ENCODE measurements at places on chromosomes 5 and 9.

DNA sequence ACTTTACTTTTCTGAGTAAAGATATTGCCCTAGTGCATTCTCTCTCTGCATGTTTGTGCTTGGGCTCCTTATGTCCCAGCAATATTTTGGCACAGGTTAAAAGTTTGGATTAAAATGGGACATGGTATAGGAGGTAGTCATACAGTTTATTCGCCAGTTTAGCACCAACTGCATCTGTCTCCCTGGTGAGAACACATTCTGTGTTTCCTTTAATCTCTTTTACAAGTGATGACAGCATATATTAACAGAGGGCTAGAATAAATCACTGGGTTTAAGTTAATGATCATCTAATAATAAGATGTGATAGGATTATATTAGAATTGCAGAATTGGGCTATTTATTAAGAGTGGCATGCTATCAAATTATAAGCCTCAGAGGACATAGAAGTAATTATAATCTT lies 550.1 kb downstream of the LRRC70 start:
- no peak for DNase-seq

DNA sequence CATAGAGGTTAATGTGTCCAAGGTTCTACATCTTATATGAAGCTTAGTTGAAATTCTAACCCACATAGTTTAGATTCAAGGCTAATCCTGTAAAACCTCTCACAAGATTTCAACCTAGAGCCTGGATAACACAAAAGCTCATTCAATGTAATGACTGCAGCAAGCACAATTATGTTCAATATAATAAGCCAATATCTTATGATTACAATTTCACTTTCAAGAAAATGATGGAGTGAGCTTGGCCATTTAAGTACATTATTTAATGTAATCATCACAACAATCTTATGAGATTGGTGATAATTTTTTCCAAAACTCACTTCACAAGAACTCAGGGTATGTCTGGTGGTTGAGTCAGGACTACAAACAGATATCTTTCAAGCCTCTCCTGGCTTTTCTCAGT lies 1140.8 kb upstream of the WWC1 start:
- DNase-seq: no peak

- DNase-seq: no peak
Measured at GRCh38 chr5:80985600-80986228, 25.6 kb downstream of the RASGRF2 start.

- DNase-seq: no peak
Measured at GRCh38 chr5:5321137-5321536, 101.3 kb upstream of the ICE1 start.

- no peak for DNase-seq
Measured at GRCh38 chr9:97594381-97594921, 38.7 kb downstream of the TSTD2 start.

GRCh38 chr5:148791334-148791667 lies 35.1 kb upstream of the ADRB2 start:
- DNase-seq: peak; percentile 57

- DNase-seq: no peak
Measured at GRCh38 chr5:37892586-37892985, 52.7 kb upstream of the GDNF start.

- no peak for DNase-seq
Measured at GRCh38 chr5:31941151-31941755, 232.9 kb downstream of the GOLPH3 start.

- no peak for DNase-seq
Measured at GRCh38 chr9:122897969-122898368, 7.2 kb downstream of the RC3H2 start.

DNA sequence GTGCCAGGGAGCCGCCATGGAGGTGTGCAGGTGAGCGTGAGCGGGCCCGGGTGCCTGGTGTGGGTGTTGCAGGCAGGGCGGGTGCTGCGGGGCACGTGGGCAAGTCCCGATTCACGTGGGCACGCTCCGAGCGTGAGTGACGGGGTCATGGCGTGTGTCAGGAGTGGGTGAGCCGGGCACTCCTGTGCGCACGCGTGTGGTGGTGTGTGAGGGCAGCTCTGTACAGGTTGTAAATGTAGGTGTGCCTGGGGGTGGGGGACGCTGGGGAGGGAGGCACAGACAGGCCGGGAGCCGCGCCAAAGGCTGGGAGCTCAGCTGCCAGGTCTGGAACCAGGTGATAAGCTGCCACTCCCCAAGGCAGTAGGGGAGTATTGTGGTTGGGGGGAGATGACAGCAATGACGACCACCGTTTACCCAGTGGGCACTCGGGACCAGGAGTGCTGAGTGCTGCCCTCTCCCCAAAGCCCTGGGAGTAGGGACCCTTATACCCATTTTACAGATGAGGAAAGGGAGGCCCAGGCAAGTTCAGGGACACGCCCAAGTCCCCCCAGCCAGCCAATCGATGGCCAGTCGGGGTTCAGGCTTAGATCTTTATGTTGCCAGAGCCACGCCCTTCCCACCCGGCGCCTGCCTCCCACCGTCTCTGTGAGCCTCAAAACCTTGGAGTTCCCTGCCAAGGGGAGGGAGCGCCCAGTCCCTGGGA lies 9.6 kb downstream of the NCS1 start:
- no peak for DNase-seq

GRCh38 chr9:127694890-127695720 lies 11.7 kb upstream of the CFAP157 start:
- DNase-seq: no peak

GRCh38 chr5:10235350-10235749 lies 14.3 kb downstream of the ATPSCKMT start:
- DNase-seq: no peak

DNA sequence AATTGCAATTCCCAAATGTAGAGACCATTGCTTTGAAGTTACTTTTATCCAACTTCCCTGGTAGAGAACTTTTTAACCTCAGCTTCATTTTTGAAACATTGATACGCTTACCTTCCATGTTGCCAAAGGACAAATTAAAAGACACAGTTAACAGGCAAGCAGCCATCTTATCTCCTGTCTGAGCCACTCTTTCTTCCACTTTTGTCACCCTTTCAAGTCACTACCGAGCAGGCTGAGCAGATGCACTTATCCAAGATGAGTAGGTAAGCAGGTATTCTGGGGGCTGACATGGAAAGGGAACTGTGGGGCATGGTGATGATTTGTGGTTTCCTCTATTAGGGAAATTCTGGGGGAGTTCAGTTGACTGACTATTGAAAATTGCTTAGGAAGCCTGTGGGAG lies 66.7 kb downstream of the DOCK2 start:
- no peak for DNase-seq

DNA sequence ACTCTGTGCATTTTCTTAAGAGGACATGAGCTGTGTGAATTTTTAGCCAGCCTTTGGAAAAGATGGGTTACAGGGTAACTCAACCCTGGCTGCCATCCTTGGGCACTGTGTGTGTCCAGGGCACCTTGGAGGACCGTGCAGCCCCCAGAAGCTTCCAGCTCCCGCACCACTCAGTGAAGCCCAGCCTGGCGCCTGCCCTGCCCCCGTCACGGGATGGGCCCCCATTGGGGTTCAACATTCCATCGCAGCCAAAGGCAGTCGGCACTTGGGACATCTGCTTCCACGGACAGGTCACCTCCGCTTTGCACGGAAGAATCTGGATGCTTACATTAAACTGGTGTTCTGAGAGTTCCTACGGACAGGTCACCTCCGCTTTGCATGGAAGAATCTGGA lies 1.9 kb upstream of the SLC6A18 start:
- DNase-seq: no peak

GRCh38 chr9:123821619-123822018 lies 108.3 kb downstream of the DENND1A start:
- no peak for DNase-seq

GRCh38 chr5:115494570-115495289 lies 49.8 kb downstream of the FEM1C start:
- no peak for DNase-seq

- no peak for DNase-seq
Measured at GRCh38 chr9:4157584-4158499, 142.0 kb downstream of the GLIS3 start.

DNA sequence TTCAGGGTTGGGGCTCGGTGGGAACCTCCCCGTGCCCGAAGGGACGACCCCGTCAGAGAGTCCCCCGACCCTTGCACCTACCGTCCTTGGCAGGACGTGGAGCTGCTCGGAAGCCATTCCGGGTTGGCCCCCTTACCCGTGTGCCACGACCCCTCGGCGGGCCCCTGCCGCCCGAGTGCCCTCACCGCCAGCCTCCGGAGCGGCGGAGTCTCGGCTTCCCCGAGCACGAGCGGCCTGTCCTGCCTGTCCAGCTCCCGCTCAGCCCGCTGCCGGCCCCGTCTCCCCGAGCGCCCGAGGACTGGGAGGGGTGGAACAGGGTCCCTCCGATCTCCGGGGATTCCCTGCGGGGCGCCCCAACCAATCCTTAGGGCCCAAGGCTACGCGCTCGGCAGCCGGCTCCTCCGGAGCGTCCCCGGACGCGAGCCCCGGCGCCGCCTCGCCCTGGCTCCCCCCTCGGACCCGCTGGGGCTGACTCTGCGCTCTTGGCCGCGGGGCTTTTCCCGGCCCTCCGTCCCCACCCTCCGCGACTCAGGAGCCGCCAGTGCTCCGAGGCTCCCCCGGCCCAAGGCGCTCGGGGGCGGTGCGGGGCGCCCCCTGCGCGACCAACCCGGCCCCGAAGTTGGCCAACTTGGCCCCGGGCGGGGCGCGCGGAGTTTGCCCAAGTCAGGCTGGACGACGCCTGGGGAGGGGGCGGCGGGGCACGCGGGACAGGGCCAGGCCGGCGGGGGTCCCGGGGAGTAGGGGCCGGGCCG lies 654 bp downstream of the ADAMTS2 start:
- no peak for DNase-seq

- no peak for DNase-seq
Measured at GRCh38 chr5:16883176-16883575, 52.9 kb downstream of the MYO10 start.

- DNase-seq: no peak
Measured at GRCh38 chr9:109307380-109308240, 13.2 kb downstream of the EPB41L4B start.

DNA sequence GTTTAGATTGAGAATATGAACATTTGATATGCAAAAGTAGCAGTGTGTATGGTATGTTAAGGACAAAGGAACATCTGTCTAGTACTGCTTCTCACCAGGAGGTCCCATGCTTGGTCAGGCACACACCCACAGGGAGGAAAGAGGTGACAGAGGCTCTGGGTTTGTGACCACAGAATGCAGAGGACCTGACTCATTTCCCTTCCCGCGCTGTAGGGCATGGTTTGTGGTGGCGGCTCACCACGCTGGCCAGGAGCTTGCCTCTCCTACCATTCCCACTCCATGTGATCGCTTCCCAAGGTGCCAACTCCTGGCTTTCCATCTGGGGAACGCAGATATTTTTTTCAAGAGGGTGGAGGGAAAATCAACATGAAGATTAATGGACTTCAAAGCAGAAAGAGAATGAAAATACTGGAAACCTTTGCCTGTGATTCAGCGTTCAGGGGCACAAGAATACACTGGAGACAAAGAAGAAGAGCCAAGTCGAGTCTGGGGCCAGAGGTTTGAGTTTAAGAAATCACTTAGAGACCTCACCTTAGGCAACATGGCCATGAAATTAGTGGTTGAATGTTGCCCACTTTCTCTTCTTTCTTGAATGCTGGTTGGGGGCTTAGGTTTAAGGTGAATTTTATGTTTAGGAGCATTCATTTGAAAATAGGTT lies 477.8 kb downstream of the CCDC171 start:
- DNase-seq: peak; percentile 60

DNA sequence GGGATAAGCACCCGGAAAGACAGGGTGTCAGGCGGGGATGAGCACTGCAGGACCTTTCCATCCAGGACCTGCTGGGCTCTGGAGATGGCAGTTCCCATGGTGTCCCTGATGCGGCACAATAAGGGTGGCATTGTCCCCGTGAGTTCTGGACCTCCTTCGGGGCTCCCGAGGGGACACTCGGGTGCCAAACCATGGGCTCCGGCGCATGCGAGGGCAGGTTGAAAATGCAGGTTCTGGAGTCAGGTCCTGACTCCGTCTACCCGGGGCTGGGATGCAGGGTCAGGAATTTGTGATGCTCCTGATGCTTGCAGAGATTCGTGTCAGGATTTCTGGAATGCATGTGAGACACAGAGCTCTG lies 682 bp downstream of the FCN2 start:
- DNase-seq: no peak

GRCh38 chr9:37036776-37037502 lies 2.9 kb upstream of the PAX5 start:
- DNase-seq: peak; percentile 60

GRCh38 chr5:157689942-157690689 lies 18.8 kb downstream of the C5orf52 start:
- DNase-seq: peak; percentile 54

DNA sequence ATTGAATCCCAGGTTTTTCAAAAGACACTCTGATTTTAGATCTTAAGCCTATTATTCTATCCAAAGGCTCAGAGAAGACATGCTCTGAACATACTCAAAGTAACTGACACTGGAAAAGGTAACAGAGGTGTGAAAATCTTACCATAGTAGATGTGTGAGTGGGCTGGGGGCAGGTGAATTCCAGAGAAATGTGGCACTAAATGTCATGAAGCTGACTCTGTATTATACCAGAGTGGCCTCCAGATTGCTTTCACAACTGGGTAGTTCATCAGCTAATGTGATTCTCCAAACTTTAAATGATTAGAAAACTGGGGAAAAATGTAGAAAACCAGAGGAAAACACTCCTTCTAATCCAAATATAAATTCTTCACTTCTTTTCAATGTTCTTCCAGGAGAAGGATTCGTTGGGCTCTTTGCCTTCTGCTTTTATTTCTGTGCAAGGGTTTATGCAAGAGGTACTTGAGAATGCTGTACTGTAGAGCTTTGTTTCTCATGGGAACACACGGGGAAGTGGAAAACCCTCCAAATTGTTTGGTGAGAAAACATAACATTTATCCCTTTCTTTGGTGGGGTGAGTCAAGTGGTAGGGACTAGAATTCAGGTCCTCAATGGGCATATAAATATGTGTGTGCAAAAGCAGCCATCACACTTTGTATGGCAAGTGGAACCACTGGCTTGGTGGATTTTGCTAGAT lies at the start of gene SCGB3A2:
Gene SCGB3A2 (plus strand): TSS at position 646 of the 694 bp plus-strand sequence. CDS start 93 bp downstream, outside the sequence.
- no peak for DNase-seq

DNA sequence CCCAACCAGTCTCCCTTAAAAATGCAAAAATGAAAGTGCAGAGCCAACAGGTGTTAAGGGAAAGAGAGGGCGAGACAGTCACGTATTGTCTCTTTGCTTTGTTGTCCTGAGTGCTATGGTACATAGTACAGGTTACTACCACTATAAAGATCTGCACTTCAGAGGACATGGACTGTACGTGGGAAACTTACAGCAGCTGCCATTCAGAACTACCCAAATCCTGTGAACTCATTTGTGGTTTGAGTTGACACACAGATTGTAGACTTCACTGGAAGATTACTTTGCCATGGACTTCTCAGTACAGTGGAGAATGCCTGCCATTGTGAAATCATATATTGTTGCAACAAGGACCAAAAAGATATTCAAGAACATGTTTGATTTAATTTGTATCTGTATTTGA lies 34.8 kb downstream of the FBXO38 start:
- DNase-seq: no peak

DNA sequence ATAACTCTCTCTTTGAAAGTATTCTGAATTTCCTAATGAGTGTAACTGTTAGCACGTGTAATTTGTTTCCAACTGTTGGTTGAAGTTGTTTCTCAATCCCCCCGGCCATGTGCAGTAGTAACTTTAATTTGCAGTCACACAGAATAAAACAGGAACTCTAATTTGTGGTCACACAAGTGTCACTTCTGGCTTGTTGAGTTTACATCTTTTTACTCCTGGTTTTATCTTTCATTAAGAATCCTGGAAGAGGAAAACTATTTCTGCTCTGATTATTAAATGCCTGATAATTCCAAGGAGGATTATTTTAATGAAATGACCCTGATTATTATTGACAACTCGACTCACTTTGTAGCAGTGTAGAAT lies 1.2 kb downstream of the SCAMP1 start:
- DNase-seq: no peak
